AG08395 (cell line): ENCODE measurements at places on chromosomes 3 and 15.

- no peak for DNase-seq
Measured at GRCh38 chr3:69386556-69387385, 883 bp upstream of the FRMD4B start.

GRCh38 chr15:36208868-36209582 is 370.4 kb upstream of the CDIN1 start:
- peak; percentile 7 for DNase-seq

DNA sequence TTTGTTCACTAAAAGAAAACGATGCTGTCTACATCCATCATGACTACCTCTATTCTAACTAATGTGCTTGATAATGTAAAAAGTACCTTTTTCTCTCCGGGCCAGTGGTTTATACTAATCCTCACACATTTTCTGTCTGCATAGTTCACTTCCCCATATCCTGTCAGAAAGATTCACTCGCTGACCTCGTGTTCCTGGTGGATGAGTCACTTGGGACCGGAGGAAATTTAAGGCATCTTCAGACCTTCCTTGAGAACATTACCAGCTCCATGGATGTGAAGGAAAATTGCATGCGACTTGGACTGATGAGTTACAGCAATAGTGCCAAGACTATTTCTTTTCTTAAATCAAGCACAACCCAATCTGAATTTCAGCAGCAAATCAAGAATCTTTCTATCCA is 33.8 kb downstream of the COL6A5 start:
- DNase-seq = no peak

- no peak for DNase-seq
Measured at GRCh38 chr3:50853936-50854335, 179.2 kb downstream of the DOCK3 start.

GRCh38 chr3:9249273-9250192 is at the start of gene SRGAP3:
Gene SRGAP3 (minus strand): TSS chr3:9249646. CDS start chr3:9248951, 695 bp downstream.
- peak; percentile 95 for DNase-seq

GRCh38 chr15:51368751-51369450 is 27.4 kb downstream of the GLDN start:
- DNase-seq = peak; percentile 38

- DNase-seq = no peak
Measured at GRCh38 chr15:72979308-72979707, 73.0 kb upstream of the NEO1 start.

GRCh38 chr3:12797892-12798558 is 1.5 kb downstream of the CAND2 start:
- DNase-seq = no peak

GRCh38 chr3:141413391-141413790 is 45.1 kb downstream of the ZBTB38 start:
- DNase-seq = no peak

- peak; percentile 82 for DNase-seq
Measured at GRCh38 chr3:141336672-141337522, 31.4 kb upstream of the ZBTB38 start.

DNA sequence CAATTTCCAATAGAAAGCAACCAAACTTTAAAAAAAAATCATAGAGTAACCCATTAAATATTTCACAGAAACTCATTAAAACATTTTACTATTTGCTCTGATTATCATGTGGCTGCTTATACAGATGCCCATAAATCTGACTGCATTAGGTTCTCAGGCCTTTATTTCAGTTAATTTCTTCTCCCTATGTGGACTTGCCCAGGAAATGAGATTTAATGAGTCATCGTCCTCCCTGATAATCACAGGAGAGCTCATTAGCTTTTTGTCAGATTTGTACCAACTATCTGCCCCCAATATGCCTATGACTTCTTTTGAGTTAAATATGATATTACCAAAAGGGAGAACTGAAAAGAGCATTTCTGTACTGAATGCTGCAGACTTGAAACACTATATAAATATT is 168.0 kb downstream of the FOXB1 start:
- DNase-seq = no peak

- DNase-seq = peak; percentile 36
Measured at GRCh38 chr15:62777671-62778070, 264.9 kb upstream of the TPM1 start.

DNA sequence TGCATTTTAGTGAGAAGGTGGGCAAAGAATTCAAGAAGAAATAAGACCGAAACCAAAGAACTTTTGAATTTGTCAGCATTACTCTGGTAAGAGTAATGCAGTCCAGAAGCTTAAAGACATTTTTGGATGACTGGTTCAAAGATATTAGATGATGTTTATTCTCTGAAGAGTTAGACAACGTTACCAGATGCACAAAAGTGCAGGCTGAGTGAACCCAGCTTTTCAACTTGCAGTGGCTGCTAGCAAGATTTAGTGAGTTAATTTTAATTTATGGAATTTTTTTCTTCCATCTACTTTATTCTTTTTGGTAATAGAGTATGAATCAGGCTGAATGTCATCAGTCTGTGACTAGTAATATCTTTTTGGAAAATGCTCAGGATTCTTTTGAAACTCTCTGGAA is 267.3 kb upstream of the AZI2 start:
- no peak for DNase-seq

DNA sequence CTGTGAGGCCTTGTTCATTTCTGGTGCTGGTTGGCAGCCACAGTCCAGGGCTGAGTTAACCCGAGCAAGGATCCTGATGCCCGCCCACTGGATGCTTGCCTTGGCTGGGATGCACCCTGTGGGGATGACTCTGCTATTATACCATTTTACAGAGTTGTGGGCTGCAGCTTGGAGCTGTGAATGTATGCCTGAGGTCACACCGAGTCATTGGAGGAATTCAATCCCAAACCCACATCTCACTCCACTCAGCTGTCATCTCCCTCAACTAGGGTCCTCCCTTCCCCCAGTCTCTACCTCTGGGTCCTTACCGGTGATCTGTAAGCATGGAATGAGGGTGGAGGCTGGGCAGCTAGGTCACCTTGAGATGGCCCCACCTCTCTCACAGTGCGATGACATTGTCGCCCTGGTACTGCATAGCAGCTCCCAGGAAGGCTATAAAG is 22.1 kb downstream of the MAPKAPK3 start:
- DNase-seq = peak; percentile 91

GRCh38 chr3:157573281-157573680 is 70.1 kb upstream of the VEPH1 start:
- DNase-seq = peak; percentile 32

GRCh38 chr15:41971895-41972252 is 483 bp downstream of the EHD4 start:
- DNase-seq = no peak

DNA sequence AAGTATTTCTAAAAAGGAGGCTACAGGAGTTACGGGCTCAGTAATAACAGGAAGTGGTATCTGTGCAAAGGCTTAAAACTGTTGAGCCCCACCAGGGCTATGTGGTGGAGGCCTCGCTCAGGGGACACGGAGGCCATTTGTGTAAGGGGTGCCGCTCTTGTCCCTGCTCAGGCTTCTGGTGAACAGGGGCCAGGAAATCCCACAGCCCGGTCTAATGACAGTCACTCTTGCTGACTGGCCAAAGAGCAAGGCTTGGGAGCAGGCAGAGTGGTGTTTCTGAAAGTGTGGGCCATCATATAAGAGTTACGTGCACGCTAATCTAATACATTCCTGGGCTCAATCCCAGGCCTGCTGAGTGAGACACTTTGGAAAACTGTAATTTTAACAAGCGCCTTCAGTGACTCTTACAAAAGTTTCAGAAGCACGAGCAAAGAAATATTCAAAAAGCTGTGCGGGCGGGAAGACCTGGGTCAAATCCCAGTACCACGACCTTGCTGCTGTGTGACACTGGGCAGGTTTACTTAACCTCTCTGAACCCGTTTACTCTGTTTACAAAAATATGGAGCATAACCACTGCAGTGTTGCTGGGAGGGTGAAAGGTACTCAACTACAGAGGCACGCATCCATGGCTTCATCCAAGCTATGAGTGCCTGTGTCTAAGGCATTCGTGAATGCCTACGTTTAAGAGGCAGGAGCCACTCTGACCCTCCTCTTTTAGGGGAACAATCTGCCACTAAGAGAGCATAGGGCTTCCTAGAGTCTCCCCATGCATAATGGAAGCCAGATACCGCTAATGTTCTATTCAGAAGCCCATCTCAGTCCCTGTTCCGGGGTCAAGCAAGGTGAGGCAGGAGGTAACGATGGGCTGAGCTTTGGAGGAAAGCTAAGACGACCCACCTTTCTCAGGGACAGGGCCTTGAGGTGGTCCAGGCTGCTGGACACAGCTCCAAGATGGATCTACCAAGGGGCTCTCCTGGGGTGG is 2.0 kb downstream of the ATP10A start:
- peak; percentile 51 for DNase-seq

GRCh38 chr15:78422571-78423340 is 15.3 kb upstream of the IREB2 start:
- DNase-seq = peak; percentile 77

DNA sequence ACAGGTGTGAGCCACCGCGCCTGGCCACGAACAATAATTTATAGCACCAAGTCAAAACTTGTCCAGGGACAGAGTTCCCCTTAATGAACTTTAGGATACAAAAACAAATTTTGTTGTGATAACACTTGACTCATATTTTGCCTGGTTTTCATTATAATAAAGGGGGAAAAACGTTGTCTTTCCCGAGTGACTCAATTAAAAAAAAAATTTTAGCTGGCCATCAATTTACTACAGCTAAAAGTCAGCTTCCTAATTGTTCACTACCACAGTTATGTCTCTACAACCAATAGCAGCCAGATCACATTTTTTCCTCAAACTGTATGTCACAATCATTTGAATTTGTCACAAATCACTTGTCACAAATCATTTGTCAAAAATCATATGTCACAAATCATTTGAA is 116.0 kb downstream of the P3H2 start:
- no peak for DNase-seq

GRCh38 chr3:181455276-181455675 is 256.4 kb upstream of the SOX2 start:
- no peak for DNase-seq

GRCh38 chr3:195900436-195901355 is 7.7 kb downstream of the TNK2 start:
- peak; percentile 91 for DNase-seq

GRCh38 chr3:112116748-112117186 is 16.3 kb downstream of the GCSAM start:
- no peak for DNase-seq

- no peak for DNase-seq
Measured at GRCh38 chr3:113847664-113848461, 9.3 kb downstream of the GRAMD1C start.

DNA sequence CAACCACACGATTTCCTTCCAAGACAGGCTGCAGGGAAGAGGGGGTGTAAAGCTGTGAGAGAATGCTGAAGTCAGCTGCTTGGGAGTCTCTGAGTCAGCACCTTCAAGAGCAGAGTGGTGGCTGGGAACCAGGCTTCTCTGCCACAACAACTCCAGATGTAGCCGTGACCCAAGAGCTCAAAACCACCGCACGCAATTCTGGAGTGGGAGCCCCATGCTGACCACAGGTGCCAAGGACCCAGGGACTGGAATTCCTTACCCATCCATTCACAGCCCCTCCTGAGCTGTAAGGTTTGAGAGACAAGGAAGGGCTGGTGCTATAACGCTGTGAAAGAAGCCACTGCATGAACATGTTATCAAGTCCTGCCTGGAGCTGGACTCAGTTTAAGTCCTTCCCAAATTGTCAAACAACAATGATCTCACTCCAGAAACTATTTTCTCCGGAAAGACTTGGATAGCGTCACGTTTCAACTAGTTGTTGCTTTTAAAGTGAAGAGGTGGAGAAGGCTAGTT is 61.4 kb downstream of the UMPS start:
- peak; percentile 94 for DNase-seq

DNA sequence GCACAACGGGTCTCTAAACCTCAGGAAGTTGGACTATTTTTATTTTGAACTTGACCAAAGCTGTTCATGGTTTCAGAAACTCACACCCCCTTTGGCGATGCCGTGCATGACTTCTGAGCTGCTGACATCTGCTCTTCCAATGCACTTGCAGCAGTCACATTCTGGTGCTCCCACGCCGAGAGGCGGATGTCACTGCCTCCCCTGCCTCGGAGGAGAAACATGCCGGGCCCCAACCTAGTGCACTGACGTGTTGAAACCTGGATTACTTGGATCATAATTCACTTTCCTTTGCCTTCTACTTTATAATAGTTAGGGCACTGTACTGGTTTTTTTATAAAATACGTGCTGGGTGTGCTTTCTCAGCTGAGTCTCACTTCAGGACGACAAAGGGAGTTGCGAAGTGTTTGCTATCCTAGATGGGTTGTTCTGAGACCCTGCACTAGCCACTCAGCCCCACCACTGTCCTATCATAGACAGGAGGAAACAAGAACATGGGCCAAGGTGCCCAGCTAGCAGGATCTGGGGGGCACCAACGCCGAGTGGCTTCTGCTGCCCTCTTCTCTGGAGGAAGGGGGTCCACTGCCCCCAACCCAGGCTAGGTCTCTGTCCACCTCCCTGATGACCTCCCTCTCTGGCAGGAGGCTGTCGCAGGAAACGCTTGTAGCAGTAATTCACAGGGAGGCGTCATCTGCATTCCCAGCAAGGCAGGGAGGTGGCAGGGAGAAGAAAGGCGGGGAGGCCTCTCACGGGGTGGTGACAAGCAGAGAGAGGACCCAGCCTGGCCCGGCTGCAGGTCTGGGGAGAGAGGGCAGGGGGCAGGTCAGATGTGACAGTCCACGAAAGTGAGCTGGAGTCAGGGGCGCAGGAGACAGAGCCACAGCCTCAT is 158.8 kb upstream of the IQSEC1 start:
- no peak for DNase-seq

DNA sequence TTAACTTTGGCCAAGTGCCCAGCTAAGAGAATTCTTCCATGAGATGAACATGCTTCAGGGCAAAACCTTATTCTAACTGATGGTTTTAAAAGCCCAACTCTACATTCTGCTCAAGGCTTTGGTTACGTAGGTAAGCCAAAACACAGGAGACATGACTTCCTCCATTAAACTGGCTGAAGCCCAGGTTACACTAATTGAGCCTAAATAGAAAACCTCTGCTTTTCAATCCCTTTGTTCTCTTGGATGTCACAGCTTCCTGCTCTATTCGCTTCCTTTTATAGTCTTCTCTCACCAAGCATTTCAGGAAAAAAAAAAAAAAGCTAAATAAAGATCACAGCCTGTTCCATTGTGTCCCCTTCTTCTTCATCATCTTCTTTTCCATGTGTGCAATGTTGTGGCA is 420.4 kb downstream of the TIGIT start:
- DNase-seq = no peak

DNA sequence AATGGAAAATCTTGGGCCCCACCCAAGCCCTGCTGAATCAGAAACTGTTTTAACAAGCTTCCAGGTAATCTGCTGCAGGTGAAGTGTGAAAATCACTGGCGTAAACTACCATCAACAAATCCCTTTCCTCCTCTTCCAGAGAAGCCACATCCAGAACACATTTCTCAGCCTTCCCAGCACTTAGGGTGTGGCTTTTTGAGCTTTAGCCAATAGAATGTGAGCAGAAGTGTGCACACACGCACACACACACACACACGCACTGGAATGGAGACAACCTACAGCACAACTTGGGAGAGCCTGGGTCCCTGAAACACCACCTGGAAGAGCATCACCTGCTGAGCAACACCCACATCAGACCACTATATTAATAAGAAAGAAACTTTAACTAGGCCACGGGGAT is 98.6 kb downstream of the OSBPL10 start:
- no peak for DNase-seq

DNA sequence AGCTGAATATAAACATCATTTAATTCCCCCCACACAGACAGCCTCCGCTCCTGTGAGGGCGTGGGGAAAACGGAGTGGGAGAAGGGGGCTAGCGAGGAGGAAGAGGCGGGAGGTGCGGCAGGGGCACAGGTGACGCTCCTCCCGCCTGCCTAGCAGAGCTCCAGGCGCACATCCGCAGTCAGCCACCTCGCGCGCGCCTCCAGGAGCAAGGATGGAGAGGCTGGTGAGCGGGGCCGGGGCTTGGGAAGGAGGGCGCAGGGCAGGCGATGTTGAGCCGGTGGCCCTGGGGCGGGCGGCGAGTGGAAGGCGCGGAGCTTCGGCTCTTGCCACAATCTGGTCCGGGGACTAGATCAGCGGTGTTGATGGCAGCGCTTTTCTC is at the start of gene CD200:
Gene CD200 (plus strand): TSS at position 155 of the 379 bp plus-strand sequence. CDS start 57 bp downstream, at position 212.
- no peak for DNase-seq
